ENCODE measurements at places on chromosomes 2 and 18.

DNA sequence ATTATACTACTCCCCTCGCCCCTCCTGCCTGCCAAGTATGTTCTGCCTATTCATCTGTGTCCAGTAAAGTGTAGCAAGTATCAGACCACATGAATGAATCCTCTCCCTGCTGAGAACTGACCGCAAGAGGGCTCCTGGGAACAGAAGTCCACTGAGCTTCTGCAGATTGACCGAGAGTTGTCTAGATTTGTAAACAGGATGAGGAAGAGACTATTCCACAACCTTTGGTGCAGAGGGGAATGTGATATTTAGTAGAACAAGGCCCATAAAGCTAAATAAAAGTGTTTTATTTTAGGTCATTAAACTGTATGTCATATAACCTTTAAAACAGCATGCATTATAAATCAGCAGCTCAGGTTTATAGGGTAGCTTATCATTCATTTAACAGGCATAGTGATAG, 377.0 kb downstream of the DCC start:
- no peak for DNase-seq

DNA sequence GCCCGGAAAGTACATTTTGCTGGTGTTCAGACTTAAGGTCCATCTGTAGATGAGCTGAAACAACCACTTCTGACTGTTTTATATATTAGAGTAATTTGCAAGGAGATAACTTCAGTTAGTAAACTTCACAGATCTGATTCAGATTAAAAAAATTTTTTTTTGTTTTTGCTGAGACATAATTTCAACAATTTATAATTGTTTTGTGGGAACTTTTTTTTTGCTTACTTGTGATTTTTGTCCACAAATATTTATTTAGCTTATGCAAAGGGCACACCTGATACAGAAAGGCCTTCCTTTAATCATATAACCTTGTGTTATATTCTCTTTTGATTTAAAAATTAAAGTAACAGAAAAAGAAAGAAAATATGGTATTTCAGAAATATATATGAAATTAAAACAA, 9.6 kb upstream of the SCN9A start:
- DNase-seq, result no peak

DNA sequence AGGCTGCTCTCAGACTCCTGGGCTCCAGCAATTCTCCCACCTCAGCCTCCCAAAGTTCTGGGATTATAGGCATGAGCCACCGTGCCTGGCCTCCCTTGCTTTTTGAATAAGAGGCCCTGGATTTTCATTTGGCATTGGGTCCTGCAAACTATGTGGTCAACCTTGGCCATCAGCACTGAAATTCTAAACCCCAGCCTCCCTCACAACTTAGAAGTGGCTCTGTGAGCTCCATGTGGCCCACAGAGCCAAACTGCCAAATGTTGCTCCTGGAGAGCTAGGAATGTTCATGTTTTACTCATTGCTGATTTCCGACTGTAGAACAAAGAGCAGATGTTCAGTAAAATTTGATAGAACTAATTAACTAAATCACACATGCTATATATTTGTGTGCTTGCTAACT, 210.6 kb upstream of the AGAP1 start:
- no peak for DNase-seq

DNA sequence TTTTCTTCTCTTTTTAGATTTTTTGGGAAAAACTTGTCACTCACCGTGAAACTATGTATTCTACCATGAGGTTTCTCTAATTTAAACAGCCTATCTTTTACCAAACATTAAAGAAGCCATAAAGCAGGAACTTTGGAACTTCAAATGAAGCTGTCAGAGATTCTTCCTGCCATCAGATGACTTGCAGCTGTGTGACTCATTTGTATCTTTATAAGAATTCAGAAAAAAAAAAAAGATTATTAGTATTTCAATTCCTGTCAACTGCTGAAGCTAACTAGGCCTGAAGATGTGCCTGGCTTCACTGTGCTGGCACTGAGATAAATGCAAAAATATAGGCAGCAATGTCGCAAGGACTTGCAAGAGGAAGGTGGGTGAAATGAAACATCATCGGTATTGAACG, 1399.1 kb upstream of the PIK3C3 start:
- DNase-seq, result no peak

GRCh38 chr2:190837952-190838361, 42.7 kb upstream of the GLS start:
- DNase-seq, result no peak

DNA sequence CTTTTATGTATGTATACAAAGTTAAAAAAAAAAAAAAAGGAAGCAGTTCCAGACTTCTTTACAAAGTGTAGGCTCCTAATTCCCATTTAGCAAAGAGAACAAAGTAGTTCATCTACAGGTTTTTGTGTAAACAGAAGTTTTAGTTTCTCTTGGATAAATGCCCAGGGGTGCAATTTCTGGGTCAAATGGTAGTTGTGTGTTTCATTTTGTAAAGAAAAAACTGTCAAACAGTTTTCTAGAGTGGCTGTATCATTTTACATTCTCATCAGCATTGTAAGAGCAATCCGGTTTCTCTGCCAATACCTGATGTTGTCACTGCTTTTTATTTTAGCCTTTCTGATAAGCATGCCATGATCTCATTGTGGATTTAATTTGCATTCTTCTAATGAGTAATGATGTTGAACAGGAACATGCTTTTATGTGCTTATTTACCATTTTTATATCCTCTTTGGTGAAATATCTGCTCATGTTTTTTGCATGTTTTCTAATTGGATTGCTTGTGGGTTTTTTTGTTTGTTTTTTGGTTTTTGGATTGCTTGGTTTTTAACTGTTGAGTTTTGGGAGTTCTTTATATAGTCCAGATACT, 16.6 kb upstream of the PSME4 start:
- no peak for DNase-seq

DNA sequence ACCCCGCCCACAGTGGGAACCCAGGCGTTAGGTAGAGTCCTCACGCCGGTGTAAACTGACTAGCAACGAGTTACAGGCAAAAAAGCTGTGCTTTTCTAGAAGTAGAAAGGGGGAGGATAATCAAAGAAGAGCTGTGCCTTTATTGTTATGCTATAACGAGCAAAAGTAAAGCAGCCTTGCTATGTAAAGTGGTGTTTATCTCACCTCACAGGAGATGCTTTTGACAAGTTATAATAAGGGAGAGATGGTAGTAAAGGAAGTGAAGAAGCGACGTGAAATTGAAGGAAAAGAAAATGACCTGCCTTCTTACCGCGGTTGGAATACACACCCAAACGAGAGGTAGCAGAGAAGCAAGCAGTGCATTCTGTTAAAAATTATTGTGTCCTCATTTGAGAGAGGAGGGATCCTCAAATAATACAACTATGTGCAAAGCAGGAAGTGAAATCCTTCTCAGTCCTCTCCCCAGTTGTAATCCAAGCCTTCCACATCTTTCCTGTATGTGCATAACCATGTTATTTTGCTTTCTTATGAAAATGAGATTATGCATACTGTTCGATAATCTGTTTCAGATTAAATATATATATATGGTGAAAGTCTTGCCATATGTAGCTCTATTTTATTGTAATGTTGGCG, 962 bp downstream of the TANK start:
- no peak for DNase-seq

All from left forelimb (tissue), 1 donor.